Activated CD4-positive, alpha-beta T cell treated with anti-CD3 and anti-CD28 coated beads, Interleukin-2, amount 50 U/mL, for 24 hours (primary cell): ENCODE measurements at places on chromosomes 4 and X.

DNA sequence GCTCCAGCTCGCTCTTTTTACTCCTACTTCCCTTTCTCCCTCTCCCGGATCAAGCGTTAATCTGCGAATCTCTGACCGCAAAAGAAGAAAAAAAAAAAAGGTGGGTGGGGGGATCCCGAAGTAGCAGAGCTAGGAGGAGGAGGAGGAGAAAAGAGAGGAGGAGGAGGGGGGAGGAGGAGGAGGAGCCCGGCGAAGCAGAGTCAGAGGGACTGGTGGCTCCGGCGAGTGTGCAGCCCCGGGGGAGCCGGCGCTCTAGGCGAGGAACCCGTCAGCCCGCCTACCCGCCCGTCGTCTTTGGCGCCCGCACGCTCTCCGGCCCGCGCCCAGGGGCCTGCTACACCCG is at the start of gene NHSL2:
NHSL2 (plus strand) TSS at position 203 of the 343 bp plus-strand sequence.
- no peak for DNase-seq

GRCh38 chr4:35760807-35761206 is 483.5 kb downstream of the ARAP2 start:
- no peak for DNase-seq

DNA sequence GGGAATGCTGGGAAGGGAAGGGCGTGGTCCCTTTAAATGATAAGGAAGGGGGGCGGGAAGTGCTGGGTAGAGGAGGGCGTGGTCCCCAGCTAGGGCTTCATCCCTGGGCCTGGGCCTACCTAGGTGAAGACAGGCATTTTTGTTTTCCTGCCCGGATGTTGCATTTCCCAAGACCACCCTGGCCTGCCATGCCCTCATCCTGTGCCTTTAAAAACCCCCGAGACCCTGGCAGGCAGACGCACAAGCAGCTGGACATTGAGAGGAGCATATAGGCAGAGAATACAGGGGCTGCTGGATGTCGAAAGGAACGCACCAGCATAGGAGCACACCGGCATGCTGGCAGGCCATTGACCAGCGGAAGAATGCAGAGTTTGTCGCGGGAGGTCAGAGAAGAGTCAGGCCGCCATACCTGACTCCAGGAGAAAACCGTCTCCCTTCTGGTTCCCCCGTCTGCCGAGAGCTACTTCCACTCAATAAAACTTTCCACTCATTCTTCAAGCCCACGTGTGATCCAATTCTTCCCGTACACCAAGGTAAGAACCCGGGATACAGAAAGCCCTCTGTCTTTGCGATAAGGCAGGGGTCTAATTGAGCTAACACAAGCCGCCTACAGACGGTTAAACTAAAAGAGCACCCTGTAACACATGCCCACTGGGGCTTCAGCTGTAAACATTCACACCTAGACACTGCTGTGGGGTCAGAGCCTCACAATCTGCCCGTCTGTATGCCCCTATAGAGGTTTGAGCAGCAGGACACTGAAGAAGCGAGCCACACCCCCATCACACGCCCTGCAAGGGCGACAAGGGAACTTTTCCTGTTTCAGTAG is 2.9 kb upstream of the AGA start:
- no peak for DNase-seq

DNA sequence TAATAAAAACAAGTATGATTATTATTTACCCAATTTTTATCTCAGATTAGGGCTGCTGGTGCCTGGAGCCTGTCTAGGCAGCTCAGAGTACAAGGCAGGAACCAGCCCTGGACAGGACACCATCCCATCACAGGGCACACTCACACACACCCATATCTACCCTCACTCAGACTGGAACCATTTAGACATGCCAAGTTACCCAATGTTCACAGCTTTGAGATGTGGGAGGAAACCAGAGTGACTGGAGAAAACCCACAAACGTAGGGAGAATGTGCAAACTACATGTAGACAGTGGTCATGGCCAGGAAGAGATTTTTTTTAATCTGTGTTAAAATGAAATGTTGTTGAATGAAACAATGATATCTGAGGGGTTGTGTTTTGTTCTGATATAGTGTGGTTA is 35.7 kb upstream of the ADGRA3 start:
- DNase-seq, result no peak

- no peak for DNase-seq
Measured at GRCh38 chr4:20354120-20354519, 102.4 kb downstream of the SLIT2 start.

- no peak for DNase-seq
Measured at GRCh38 chrX:143635915-143636314, at the start of gene SLITRK4. SLITRK4 (minus strand) TSS chrX:143636101; CDS start chrX:143631108, 4,993 bp downstream.

DNA sequence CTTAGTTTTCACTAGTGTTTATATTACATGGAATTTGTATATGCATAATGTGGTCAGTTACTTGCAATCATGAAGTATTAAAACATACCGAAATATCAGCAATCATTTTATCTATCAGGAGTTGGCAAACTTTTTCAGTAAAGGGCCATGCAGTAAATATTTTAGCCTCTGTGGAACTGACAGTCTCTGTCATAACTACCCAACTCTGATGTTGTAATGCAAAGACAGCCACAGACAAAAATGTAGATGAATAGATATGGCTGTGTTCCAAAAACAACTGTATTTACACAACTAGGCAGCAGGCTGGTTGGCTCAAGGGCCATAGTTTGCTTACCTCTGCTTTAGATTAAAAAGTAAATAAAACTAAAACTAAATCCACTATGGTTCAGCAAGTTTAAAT is 200.2 kb downstream of the HS3ST1 start:
- no peak for DNase-seq

DNA sequence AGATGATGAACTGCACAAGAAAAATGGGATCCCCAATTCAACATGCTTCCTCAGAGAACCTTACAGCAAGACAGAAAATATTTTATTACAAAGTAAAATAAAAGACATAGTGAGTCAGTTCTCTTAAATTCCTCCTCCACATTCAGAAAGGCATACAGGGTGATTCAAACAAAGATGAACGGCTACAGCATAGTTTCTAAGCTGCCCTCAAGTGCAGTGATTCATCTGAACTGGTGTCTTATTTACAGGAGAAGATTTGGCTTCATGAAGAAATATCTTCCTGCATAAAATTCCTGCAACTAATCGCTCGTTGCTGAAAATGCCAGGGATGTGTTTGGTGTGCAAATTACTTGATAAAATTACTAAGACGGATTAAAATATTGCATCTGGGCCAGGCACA is 103.6 kb downstream of the PRKX start:
- DNase-seq, result no peak

- DNase-seq, result no peak
Measured at GRCh38 chr4:158808399-158808798, 39.6 kb downstream of the FNIP2 start.

GRCh38 chrX:103361798-103362197 is 5.5 kb downstream of the TCEAL9 start:
- no peak for DNase-seq

DNA sequence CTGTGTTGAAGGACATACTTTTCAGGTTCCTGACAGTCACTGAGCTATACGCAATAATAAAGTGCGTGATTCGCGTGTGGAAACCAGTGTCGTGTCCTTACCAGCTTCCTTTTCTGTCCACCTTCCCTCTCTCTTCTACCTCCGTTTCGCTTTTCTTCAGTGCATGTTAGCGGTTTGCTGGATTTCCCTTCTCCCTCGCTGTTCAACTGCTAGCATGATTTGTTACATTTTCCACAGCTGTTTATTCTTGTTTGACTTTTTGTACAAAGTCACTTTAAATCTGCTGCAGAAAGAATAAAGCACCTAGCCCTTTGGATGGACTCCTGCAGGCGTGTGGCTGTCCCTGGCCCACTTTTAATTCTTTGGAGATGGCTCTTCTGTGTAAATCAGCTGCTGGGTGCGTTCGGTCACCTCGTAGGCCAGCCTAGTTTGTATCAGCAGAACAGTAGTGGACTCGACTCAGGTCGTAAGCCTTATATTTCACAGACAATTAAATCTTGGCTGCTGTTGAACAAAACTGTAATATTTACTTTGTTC is 8.9 kb upstream of the HAND2 start:
- DNase-seq, result no peak

DNA sequence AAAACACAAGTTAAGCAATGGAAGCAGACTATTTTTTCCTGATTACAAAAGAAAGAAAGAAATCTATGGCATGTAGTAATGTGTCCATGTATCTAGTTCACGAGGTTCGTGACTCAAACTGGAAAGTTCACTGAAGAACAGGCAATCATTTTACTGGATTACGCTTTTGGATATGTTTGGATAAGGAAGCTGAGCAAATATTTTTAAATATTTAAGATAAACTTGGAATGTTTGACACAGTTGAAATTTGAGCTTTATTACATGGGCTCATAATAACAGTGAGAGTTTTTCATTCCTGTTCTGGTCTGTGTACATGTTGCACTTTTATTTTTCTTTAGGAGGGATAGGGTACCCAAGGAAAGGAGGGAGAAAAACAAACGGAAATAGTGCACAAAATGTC is 244.2 kb upstream of the GK2 start:
- DNase-seq, result no peak

GRCh38 chr4:138494116-138494515 is 252.0 kb upstream of the SLC7A11 start:
- DNase-seq, result no peak

DNA sequence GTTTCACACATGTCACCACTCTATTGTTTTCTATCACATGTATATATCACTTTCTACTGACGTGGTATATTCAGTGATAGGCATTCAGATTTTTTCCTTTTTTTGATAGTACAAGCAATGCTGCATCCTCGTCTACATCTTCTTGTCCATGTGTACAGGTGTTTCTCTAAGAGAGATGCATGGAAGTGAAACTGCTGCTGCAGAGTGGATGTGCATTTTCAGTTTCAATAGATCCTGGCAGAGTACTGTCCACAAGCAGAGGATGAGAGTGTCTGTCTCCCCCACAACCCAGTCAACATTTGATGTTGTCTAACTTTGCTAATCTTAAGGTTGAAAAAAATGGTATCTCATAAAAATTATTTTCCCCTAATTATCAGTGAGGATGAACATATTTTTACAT is 194.0 kb upstream of the CASK start:
- DNase-seq, result no peak

DNA sequence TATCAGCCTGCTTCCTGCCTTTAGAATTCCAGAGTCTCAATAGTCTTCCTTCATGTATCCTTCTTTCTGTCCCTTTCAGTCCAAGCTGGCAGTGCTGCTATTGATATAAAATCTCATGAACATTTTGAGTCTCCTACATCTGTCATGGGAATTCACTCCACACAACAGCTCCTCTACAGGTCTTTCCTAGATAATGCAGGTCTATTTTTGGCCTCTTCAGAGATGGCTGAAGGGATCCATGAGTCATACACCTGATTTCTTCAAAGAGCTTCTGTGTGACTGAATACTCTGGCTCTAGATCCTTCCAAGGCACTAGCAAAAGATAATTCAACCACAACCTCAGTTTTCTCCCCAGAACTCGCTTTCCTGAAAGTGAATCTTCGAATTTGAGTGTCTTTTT is 115.4 kb downstream of the STPG2 start:
- no peak for DNase-seq

DNA sequence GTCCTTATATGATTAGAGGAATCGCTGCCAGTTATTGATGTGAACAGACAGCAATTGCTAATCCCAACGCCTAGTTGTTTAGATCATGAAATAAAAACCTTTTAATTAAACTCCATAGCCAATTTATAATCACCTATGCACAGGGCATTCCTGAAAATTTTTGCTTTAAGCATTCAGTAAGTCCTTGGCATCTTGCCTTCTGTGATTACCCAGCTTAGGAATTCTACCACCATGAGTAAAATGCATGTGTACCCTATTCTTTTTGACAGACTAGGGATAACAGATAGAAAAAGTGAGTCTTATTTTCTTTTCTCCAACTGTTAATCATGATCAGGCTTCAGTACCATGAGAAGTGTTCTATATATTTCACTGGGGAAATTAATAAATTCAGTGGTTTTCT is 995.3 kb upstream of the GRIA3 start:
- DNase-seq, result no peak

DNA sequence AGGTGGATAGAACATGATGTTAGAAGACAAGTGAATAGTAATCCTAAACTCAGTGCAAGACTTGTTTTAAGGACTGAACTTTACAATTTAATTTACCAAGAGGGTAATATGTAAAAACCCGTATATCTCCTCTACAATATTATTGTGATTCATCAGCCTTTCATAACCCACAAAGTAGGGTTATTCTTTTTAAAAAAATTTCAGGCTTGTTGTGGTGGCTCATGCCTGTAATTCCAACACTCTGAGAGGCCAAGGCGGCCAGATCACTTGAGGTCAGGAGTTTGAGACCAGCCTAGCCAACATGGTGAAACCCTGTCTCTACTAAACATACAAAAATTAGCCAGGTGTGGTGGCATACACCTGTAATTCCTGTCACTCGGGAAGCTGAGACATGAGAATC is 7.2 kb downstream of the IBSP start:
- DNase-seq, result no peak

- no peak for DNase-seq
Measured at GRCh38 chr4:121873604-121874003, 3.3 kb upstream of the BBS7 start.

DNA sequence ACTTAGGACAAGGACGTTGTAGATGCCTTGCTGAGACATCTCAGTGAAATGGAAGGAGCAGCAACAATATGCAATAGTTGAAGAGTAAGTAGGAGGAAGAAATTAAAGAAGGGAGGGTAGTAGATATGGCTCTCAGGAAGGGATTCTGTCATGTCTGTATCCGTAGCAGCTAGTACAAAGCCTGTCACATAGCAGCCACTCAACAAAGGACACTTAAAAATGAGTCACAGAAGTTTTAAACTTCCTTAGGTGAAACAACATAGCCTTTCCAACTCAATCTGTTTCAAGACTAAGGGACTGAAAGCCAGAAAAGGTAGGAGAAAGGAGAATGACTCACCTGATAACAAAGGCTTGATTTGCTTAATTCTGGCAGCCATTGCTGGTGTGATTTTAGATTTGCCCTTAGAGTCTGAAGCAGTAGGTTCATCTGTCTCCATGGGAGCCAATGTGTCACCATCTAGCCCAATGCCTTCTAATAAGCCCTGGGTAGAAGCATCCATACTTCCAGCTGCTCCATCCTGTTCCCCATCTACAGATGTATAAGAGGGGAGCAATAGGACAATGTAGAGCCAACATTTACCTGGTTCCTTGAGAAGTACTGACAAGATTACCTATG is 86.6 kb downstream of the HUWE1 start:
- no peak for DNase-seq

- no peak for DNase-seq
Measured at GRCh38 chr4:149322203-149322602, 493.4 kb downstream of the IQCM start.

DNA sequence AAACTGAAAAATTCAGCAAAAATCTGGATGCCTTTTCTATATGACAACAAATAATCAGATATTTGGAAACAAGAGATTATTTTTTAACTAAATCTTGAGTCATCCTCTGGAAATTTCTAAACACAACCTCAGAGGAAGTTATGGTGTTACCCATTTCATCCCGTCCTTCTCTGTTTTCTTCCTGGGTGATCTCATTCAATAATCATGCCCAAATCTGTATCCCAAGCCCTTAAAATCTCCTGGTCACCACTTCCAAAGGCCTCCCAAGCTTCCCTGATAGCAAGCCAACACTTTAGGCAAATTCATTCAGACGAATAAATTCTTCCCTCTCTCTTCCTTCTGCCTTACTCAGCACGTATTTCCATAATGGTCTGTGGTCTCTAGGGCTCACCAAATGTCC is 9.7 kb upstream of the SORCS2 start:
- no peak for DNase-seq

- DNase-seq, result no peak
Measured at GRCh38 chr4:172978848-172979247, 189.8 kb upstream of the GALNT7 start.
